ENCODE measurements at places on chromosomes 5 and 9.

- no peak for DNase-seq
Measured at GRCh38 chr5:141816598-141817399, 61.4 kb downstream of the PCDH1 start.

GRCh38 chr5:132943362-132944022, 19.9 kb downstream of the AFF4 start:
- no peak for DNase-seq

DNA sequence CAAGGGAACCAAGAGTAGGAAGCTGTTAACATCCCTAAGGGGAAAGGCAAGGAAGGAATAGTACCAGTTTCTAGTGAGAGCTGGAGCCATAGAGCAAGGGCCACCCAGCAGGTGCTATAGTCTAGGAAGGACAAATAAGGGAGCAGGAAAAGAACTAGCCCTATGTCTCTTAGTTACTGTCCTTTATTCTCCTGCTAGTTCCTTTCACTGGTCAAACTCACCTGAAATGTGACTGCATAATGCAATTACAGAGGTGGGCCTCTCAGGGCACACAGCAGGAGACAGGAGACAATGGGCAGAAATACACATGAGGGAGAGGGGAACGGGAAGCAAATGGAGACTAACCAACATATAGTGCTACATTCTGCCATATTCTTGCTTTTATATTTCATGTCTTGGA, 26.7 kb upstream of the FRMPD1 start:
- DNase-seq, result no peak

- DNase-seq, result no peak
Measured at GRCh38 chr5:136033848-136034247, 5.1 kb downstream of the TGFBI start.

DNA sequence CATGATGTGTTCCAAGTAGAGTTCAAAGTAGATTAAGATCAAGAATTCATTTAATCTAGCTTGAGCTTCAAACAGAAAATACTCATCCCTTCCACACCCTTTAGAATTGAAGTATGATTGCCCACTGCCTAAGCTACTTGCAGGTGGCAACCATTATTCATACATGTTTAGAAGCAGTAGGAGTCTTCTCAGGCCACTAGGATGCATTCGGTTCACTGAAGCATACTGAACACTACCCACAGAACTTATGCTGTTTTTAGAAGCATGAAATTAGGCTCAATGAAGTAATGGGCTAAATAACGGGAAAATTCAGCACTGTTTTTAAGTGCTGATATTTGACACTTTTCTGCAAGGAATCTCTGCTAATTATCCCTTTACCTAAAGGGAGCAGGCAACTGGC, 263.4 kb downstream of the DEPDC1B start:
- DNase-seq, result no peak

GRCh38 chr5:159965031-159965837, 43.7 kb upstream of the TTC1 start:
- peak; percentile 2 for DNase-seq

GRCh38 chr9:16143947-16144890, 591.4 kb downstream of the CCDC171 start:
- no peak for DNase-seq

GRCh38 chr9:96071076-96071814, 195.8 kb downstream of the ERCC6L2 start:
- DNase-seq, result no peak

DNA sequence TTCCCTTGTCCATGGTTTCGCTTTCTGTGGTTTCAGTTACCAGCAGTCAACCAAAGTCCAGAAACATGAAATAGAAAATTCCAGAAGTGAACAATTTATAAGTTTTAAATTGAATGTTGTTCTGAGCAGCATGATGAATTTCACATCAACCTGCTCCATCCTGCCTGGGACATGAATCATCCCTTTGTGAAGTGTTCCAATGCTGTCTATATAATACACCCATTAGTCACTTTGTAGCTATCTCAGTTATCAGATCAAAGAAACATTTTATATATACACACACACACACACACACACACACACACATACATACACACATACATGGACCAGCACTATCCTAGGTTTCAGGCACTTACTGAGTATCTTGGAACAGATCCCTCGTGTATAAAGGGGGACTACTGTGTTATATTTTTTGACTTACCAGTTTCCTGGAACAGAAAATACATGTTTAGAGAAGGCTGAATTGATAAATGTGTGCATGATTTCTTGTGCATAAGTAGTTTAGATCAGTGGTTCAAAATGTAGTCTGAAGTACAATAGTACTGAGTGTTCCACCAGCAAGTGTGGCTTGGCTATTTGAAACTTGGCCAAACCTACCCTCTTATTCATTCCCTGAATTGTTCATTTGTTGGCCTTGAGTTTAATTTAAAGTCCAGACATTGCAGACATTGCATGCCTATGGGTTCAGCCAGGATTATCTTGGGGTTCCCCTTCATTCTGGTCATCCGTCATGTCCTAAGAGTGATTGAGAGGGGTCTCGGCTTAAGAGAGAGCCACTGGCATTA, 510.0 kb downstream of the GADD45G start:
- no peak for DNase-seq

- no peak for DNase-seq
Measured at GRCh38 chr5:24235946-24236345, 408.8 kb downstream of the CDH10 start.

DNA sequence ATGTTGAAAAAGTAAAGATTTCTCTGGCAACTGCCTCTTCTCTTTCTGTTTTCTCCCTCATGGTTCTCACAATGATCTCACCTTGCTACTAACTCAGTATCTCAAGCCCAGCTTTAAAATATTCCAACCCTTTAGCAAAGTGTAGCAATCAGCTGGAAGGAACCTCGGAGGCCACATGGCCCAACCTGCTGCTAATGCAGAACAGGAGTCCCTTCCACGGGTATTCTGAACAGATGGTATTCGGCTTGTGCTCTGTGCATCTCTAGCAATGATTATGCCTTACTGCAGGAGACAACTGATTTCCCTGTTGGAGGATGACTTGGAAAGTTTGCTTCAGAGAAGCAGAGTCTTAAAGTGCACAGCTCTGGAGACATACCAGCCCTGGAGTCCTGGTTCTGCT, 151.8 kb upstream of the PPP1R2B start:
- DNase-seq, result no peak

GRCh38 chr5:4882186-4882585, 257.9 kb upstream of the ADAMTS16 start:
- no peak for DNase-seq

GRCh38 chr5:1527533-1528205, 3.9 kb upstream of the LPCAT1 start:
- no peak for DNase-seq

DNA sequence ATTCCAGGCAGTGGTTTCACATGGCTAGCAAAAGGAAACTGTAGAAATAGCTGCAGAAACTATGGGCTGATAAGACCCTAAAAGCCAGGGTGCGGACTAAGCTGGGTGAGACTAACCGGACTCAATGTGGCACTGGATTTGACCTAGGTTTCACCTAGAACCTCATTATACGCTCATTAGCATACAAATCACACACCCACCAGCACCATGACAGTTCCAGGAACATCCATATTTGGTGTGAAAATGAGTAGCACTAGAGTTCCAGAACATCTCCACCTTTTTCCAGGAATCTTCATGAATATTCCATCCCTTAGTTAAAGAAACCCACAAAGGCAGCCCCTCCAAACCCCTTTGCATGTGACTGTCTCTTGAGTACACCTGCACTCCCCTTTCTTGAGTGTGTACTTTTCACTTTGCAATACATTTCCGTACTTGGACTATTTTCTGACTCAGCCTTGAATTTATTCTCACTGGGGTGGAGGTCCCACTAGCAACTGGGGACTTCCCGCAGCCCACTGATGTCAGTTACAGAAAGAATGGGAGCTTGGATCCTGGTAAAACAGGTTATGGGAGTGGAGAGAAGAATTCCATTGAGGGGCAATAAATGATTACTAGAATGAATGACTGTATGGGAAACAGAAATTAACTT, 58.0 kb upstream of the SPATA31C2 start:
- DNase-seq, result no peak

DNA sequence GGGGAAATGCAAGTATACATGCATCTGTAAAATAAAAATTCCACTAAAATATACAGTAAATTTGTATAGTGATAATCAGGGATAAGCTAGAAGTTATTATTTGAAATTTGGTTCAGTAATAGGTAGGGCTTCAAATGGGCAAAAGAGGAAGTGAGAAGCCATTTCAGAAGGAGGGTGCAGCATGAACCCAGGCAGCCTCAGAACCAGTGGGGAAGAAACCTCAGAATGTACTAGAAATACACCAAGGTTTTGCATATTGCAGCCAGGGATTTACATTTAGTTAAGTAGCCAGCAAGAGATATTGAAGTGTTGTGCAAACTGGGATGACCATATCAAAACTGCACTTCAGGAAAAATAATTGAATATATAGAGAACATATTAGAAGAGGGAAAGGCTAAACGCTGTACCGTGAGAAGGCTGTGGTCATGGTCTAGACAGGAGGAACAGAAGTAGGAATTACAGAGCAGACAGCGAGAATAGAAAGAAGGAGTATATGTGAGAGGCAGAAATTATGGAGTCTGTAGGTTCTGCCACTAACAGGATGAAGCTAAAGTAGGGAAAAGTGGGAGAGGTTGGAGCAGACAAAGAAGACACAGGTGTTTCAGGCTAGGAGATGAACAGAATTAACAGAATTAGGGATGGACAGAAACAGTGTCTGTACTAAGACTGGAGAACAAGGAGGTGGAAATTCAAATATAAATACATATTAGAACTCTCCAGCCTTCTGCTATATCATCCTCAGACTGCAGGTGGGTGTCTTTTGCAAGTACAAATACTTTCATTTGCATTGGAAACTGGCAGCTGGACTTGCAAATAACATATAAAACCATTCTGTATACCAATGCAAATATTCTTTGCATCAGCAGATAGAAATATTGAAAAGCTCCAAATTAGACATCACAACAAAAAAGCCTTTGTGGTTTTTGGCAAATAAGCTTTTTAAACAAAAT, 335.6 kb downstream of the ZNF608 start:
- DNase-seq, result no peak

DNA sequence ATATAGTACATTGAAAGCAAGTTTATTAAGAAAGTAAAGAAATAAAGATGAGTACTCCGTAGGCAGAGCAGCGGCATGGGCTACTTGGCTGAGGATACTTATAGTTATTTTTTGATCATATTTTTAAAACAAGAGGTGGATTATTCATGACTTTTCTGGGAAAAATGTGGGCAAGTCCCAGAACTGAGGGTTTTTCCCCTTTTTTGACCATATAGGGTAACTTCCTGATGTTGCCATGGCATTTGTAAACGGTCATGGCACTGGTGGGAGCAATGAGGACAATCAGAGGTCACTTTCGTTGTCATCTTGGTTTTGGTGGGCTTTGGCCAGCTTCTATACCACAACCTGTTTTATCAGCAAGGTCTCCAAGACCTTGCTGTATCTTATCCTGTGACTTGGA, 5.2 kb upstream of the BASP1 start:
- no peak for DNase-seq

- no peak for DNase-seq
Measured at GRCh38 chr9:91682806-91683205, 259.2 kb upstream of the NFIL3 start.

DNA sequence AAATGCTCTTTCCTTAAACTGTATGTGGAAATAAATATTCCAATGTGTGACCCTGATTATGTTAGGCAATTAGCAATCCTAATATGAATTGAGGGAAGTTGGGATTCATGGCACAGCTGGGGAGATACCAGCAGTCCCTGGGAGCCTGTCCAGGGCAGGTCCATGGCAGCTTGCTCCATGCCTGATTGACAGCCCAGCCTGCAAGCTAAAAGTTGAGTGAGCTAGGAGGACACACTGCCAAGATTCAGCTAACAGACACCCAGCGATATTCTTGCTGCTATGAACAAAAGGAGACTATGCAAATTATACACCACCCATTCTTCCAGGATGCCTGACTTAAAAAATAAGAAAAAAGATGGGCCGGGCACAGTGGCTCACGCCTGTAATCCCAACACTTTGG, 6.2 kb downstream of the TGFBI start:
- DNase-seq, result no peak

DNA sequence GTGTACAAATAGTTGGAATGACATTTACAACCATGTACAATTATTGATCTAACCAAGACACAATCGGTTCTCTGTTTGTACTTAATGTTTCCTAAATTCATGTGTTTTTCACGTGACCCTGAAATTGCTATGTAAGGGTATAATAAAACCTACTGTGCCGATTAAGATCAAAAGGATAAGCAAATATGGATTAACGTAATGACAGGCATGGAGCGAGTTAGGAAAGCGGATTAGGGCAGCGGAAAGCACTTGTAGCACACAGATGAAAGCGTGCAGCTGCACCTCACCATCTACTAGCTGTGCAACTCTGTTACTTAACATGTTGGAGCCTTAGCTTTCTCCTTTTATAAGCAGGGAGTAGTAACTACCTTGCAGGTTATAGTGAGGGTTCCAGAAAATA, 38.3 kb upstream of the ZFYVE16 start:
- DNase-seq, result peak; percentile 19

- DNase-seq, result no peak
Measured at GRCh38 chr9:98363644-98364043, 108.2 kb upstream of the TBC1D2 start.

- no peak for DNase-seq
Measured at GRCh38 chr5:7930011-7930410, 61.1 kb downstream of the MTRR start.

GRCh38 chr5:140351609-140352334, 5.4 kb upstream of the HBEGF start:
- no peak for DNase-seq

GRCh38 chr5:60352992-60353599, 346.9 kb downstream of the DEPDC1B start:
- no peak for DNase-seq

DNA sequence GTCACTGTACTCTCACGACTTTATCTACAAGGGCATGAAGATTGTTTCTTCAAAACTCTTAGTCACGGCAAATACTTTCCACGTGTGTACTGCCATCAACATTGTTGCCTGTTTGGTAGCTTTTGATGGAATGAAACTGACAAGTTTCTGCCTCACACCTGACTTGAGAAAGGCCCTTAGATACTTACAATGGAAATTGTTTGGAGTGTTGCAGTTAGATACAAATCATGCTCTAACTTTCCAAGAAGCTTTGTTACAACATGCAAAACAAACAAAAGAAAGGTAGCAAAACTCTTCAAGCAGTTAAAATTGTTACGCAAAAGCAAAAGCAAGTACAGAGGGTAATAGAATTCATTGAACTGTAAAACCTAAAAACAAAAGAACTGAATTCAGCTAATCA, 91.1 kb upstream of the TLE4 start:
- no peak for DNase-seq

DNA sequence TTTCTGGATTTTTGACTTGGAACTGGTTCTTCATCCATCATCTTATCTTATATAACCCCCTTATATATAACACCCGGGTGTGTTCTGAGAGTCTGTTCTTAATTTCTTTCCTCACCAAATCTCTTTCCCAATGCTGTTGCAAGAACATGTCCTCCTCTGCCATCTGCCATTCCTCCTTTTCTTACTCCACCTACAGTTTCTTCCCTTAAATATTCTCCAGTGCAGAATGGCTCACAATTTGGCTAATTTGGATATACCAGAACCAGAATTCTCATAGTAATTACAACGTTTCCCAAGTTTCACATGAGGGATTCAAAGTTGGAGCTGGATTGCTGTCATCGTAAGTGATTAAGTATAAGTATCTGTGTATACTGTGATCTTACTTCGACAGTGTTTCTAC, 28.0 kb downstream of the SKP2 start:
- no peak for DNase-seq

GRCh38 chr5:125306741-125307140, 560.3 kb upstream of the ZNF608 start:
- no peak for DNase-seq

Measured in hypothalamus (tissue), 51 donors.